Type B pancreatic cell (in vitro differentiated cells): ENCODE measurements at places on chromosomes 5 and 9. TPM values are rescaled to one million over a fixed set of nuclear protein-coding genes. Genes with fewer than 3 reads are reported as not detected.

- DNase-seq, result no peak
Measured at GRCh38 chr5:124280079-124280478, 466.4 kb downstream of the ZNF608 start.

Gene WDR41
- total RNA-seq, result 59.6 and 66.1 TPM in 2 replicates

Gene TAS2R1
- not detected in 2 replicates for total RNA-seq

DNA sequence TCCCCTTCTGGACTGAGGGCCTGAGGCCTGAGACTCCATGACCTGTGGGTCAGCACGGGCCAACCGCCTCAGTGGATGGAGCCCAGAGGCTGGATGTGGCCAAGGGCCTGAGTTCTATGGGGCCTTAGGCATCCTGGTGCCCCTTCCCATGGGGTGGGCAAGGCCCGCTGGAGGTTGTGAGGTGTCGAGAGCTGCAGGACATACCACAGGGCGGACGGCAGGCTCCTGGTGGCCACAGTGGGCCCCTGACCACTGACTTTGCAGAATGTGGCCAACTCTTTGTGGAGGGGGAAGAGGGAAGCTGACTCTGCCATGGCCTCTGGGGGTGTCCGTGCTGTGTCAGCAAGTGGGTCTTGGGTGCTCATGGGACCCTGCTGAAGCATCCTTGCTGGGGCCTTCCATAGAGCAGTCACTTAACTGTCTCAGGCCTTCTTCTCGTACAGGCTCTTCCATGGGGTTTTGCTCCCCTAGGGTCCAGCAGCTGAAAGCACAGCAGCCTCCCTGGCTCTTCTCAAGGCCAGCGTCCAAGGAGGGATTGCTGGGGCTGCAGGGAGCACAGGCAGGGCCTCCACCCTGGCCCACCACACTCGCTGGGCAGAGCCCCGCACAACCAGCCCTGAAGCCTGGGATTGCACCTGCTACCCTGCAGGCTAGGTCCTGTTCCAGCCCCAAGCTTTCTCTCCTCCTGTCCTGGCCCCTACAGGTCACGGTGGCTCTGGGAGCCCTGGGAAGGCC is 21.6 kb upstream of the SLC9A3 start:
- DNase-seq, result no peak

Gene ADRA1B
- 2.9 and 9.9 TPM in 2 replicates for total RNA-seq

DNA sequence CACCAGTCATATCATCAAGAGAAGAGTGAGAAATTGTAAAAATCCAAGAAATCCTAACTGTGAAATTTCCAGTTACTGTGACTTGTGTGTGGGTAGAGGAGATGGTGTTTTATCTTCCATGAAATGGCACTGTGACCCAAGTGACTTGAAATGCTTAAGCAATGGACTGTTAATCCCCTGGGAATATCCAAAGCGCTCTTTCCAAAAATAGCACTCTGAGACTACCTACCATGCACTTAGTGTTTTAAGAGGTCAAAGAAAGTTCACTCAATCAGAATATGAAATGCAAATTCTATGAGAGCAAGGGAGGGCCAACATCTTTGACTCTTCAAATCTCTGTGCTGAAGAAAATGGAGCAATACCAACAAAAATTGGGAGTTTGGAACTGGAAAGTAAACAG is 244.0 kb downstream of the GABRB2 start:
- no peak for DNase-seq

Gene ERCC6L2
- total RNA-seq, result 38.3 and 55.5 TPM in 2 replicates

- DNase-seq, result no peak
Measured at GRCh38 chr5:77343165-77343564, 132.7 kb downstream of the PDE8B start.

GRCh38 chr5:78016863-78017529 is 240.9 kb upstream of the TBCA start:
- DNase-seq, result no peak

DNA sequence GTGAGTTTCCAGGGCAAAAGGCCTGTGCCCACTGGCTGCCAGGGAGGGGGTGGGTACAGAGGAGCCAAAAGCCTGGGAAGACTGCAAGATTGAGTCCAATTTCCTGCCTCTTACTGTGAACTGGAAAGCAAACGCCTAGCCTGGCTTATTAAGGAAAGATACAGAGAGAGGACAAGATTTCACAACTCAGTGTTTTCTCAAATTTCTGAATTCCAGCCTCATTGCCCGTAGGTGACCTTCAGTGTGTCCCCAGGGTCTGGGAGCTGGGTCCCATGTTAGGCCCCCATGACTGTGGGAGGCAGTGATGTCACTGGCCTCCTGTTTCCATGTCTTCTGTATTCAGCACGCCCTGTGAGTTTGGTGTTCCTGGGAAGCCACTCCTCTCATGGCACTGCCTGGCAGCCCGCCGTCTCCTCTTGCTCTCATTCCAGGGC is 60.6 kb upstream of the PTPN3 start:
- DNase-seq, result no peak

Gene RNF130
- 28.1 and 52.1 TPM in 2 replicates for total RNA-seq

- no peak for DNase-seq
Measured at GRCh38 chr9:133188843-133189180, 20.2 kb downstream of the OBP2B start.

Gene ZNF608
- 37.4 and 63.0 TPM in 2 replicates for total RNA-seq

DNA sequence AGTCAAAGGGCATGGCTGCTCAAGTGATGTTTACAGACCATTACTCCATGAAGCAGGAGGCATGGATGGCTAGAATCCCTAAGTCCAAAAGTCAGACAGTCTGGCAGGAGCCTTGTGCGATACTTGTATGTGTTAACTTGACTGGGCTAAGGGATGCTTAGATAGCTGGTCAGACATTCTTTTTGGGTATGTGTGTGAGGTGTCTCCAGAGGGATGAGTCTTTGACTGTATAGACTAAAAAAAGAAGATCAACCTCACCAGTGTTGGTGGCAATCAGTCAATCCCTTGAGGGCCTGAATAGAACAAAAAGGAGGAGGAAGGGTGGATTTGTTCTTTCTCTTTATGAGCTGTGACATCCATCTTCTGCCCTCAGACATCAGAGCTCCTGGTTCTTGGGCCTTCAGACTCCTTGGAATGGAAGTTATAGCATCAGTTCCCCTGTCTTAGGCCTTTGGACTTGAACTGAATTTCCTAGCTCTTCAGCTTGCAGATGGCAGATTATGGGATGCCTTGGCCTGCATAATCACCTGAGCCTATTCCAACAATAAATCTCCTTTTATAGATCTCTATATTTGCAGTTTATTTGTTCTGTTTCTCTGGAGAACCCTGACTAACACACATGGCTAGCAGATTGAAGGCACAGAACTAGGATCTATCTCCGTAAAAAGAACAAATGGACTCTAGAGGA is 9.7 kb upstream of the HSPB3 start:
- no peak for DNase-seq

Gene IL7R
- not detected in 2 replicates for total RNA-seq

DNA sequence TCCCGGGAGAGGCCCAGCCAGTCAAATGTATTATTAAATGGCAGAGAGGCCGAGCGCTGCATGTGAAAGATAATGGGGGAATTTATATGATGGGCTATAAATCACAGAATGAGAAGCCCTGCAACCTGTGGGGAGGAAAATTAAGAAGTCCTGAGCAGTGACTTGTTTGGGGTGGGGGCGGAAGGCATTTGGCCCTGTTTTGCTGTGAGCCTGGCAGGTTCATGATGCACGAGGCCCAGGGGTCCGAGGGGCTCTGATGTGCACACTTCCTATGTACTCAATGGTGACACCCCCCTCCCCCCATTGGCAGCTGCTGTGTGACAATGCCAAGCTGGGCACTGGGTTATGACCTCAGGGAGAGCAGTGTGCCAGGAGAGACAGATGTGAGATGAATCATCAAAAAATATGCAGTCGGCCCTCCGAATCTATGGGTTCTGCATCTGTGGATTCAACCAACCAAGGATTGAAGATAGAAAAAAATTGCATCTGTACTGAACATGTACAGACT is 13.7 kb upstream of the DAB2IP start:
- DNase-seq, result no peak

- no peak for DNase-seq
Measured at GRCh38 chr5:73359395-73359794, 89.2 kb downstream of the FOXD1 start.

Gene HRH2
- total RNA-seq, result 1.8 and 2.9 TPM in 2 replicates

- DNase-seq, result no peak
Measured at GRCh38 chr5:119382169-119382568, 26.4 kb downstream of the TNFAIP8 start.

- no peak for DNase-seq
Measured at GRCh38 chr9:135745686-135746324, 43.8 kb downstream of the KCNT1 start.

GRCh38 chr5:40378396-40379177 is 301.1 kb upstream of the PTGER4 start:
- DNase-seq, result no peak

DNA sequence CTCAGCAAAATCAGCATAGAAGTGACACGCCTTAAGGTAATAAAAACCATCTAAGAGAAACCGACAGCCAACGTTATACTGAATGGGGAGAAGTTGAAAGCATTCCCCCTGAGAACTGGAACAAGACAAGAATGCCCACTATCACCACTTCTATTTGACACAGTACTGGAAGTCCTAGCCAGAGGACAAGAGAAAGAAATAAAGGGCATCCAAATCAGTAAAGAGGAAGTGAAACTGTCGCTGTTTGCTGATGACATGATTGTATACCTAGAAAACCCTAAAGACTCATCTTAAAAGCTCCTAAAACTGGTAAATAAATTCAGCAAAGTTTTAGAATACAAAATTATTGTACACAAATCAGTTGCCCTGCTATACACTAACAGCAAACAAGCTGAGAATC is 393.3 kb downstream of the KIF4B start:
- DNase-seq, result no peak

DNA sequence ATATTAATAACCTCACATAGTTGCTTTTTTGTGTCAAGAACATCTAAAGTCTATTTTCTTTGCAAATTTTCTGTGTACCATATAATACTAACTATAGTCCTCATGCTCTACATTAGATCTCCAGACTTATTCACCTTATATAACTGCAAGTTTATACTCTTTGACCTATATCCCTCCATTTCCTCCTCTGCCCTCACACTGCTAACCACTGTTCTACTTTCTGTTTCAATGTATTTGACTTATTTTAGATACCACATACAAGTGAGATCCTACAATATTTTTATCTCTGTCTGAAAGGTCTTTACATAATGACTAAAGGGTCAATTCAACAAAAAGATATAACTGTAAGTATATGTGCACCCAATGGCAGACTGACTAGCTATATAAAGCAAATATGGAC is 789.7 kb upstream of the ZNF608 start:
- DNase-seq, result no peak

DNA sequence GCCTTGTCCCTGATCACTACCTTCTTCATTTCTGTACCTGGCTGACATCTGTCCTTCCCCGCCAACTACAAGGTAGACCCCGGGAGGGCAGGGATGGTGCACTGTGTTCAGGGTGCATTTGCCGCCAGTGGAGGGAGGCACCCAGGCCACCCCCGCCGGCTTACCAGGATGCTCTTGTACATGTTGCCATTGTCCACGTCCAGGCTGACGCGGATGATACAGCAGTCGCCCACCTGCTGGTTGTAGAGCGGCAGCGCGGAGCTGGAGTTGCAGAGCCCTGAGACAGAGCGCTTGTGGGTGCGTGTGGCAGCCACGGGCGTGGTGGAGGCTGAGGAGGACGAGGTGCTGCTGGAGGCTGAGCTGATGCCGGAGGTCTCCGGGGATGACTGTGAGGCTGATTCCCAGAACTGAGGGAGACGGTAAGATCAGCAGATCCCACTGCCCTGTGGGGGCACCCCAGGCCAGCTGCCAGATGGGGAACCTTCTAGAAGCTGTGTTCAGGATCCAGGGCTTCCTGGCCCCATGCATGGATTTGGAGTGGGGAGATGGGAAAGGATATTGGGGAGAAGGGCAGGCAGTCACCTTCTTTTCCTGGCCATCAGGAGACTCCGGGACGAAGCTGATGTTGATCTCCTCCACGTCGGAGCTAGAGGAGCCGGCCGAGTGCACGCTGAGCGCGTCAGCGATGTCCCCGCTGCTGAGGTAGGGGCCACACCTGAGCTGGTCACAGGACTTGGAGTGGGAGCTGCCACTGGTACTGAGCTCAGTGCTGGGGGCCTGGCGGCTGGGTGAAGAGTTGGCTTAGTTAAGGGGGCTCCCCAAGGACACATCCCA is 19.5 kb downstream of the RALGDS start:
- DNase-seq, result no peak

- no peak for DNase-seq
Measured at GRCh38 chr9:122039234-122039633, 53.9 kb downstream of the TTLL11 start.

GRCh38 chr5:143314099-143314498 is 89.4 kb downstream of the NR3C1 start:
- no peak for DNase-seq

Gene STPG3
- 0.31 TPM in 1 of 2 replicates, not detected in the other for total RNA-seq

DNA sequence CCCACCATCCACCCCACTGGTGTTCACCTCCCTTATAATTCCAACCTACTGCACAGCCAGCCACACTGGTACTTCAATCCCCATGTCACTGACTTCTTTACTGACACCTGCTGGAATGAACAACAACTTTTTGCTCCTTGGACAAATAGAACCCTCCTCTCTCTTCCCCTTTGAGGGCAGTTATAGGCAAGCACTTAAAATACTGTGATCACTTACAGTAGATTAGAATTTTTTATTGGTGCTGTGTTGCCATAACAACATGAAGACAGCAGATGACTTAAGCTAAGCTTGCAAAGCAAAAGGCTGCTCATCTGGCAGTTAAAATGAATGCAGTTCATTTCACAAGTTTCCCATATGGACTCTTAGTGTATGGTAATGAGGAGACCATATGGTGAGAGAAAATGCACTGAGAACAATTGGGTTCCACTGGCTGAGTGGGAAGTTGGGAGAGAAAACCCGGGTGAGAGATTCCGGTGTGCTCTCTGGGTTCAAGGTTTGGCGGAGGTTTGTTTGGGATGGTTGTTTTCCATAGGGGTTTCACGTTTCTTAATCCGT is 374.3 kb downstream of the EBF1 start:
- no peak for DNase-seq

Gene ZNG1F
- 8.7 and 15.8 TPM in 2 replicates for total RNA-seq

DNA sequence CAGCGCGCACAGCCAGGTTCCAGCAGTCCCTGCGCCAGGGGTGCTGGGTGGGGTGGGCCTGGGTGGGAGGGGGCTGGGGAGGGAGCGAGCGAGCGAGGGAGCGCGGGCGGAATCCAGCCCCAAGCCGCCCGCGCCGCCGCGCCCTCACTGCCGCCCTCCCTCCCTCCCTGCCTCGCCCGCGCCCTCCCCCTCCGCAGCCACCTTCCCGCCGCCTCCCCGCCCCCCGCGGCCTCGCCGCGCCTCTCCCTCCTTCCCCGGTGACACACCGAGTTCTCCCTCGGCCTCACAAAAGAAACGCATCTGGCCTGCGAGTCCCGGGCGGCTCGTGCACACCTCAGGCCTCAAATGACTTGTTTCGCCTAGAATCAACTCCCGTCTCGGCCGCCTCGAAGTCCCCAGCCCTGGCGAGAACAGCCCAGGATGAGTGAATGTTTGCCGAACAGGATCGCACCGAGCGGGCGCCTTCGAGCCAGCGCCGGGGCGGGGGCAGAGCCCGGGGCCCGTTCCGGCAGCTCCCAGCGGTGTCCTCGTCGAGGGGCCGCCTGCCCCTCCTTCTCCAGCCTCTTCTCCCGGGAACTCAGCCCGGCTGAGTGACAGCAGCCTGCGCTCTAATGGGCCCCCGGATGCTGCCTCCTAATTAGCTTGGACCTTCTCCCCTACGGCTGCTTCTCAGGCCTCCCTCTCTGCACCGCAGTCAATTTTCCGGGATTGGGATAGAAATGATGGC is 371 bp upstream of the PITX1 start:
- DNase-seq, result no peak
